Effector memory CD4-positive, alpha-beta T cell (primary cell): ENCODE measurements at places on chromosomes 5 and 9.

GRCh38 chr9:105557804-105558610, at the start of gene FKTN:
FKTN (plus strand) TSS chr9:105558131; CDS start chr9:105575033, 16,902 bp downstream.
- peak; percentile 66 for DNase-seq

DNA sequence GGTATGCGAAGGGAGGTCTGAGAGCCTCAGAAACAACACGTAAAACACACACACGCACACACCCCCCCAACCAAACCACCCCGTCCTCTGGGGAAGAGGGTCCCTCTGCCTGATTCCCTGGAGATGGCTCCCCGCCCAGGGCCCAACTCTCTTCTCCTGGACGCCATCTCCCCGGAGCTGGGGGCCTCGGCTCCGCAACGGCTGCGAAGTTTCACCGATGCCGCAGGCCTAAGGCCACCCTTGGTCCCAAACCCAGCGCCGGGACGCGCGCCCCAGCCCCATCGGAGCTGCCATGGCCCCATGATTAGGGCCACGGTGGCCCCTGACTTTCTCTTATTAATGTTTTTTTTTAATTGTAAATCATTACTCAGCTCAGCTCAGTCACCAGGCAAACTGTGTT, 181.4 kb upstream of the TBCA start:
- no peak for DNase-seq

- no peak for DNase-seq
These were observed 187.9 kb upstream of the ELL2 start for GRCh38 chr5:96149546-96149945.

GRCh38 chr9:98081477-98082219, 25.1 kb downstream of the NANS start:
- DNase-seq: no peak

DNA sequence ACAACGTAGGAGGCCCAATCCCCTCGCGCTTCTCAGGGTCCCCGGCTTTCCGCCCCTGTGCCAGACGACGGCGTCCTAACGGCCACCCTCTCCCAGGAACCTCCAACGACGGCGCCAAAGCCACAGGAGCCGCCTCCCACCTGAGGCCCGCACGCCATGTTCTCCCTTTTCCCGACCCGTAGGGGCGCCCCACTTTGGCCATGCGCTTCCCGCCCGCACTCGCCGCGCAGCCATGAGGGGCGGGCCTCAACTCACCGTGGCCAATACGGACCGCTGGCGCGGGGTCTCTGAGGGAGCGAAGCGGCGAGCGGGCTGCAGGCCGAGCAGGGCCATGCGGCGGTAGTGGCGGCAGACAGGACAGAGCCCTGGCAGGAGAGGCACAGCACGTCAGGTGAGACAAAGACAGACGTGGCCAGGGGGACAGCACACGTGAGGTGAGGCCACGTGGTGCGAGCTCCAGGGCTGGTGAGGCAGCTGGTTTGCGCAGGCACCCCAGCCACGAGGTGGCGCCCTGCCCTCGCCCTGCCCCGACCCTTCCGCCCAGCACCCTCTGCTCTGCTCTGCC, 1005.5 kb upstream of the PTPRD start:
- no peak for DNase-seq

- no peak for DNase-seq
These were observed 11.7 kb upstream of the EXOSC2 start for GRCh38 chr9:130681769-130682420.

- DNase-seq: no peak
These were observed 138.3 kb downstream of the PBX3 start for GRCh38 chr9:125885405-125886034.

- no peak for DNase-seq
These were observed 853 bp downstream of the DCP2 start for GRCh38 chr5:112977440-112977861.

- peak; percentile 25 for DNase-seq
These were observed 47.9 kb downstream of the NACC2 start for GRCh38 chr9:136047076-136047774.

- no peak for DNase-seq
These were observed 28.2 kb downstream of the HTR4 start for GRCh38 chr5:148626081-148626613.

- no peak for DNase-seq
These were observed 134.8 kb downstream of the FBXO4 start for GRCh38 chr5:42059778-42060464.

DNA sequence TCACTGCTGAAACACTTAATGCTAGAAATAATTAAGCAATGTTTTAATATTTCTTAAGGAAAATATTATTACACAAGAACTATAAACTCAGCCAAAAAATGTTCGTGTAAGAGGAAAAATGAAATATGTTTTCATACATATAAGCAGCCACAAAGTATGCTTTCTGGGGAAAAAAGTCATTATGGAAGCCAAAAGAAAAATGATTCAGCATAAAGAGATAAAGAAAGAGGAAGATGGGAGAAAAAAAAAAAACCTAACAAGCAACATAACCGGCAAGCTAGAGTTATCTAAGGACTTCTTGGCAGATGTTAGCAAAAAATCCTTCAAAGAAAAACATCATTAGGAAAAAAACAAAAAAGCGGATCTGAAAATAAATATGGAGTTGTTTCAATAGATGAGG, 179.1 kb downstream of the MUSK start:
- DNase-seq: no peak

DNA sequence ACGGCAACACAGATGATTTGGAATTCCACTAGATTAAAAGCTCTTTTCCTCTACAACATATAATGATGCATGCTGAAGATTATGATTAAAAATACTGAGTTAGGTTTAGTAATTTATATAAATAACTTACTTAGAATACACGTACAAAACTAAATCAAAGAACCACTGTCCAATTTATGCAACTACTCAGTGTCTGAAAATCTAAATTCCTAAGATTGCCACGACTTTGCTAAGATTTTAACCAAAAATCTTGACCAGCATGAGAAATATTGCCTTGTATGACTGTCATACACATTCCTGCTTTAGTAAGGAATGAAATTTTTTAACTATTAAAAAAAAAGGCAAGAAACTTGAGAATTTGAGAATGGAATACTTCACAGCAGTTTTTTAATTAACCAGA, 292.4 kb downstream of the ZNF608 start:
- no peak for DNase-seq

- DNase-seq: no peak
These were observed at the start of gene NME5 for GRCh38 chr5:138138949-138139780. NME5 (minus strand) TSS chr5:138139428; CDS start chr5:138138780, 648 bp downstream.

DNA sequence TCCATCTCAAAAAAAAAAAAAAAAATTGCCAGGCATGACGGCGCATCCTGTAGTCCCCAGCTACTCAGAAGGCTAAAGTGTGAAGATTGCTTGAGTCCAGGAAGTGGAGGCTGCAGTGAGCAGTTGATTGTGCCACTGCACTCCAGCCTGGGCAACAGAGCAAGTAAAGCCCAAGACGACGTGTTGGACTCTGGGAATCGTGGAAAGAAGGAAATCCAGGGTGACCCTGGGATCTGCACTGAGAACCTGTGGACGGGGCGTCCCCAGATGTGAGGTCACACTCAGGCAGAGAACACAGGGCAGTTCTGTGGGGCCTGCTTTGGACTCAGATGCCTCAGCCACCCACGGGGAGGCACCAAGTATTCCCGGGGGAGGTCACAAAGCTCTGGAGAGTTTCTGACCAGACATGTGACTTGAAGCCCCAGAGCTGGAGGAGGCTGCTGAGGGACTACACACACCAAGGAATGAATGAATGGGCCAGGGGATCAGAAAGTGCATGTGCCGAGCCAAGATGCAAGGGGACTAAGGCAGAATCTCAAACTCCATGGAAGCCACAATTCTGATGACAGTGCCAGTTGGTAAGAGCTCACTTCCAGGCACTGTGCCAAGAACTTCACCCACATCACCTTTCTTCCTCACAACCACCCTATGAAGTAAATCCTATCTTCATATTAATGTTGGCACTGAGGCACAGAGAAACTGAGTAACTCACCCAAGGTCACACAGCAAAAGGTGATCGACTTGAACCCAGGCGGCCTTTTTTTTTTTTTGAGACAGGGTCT, 12.9 kb downstream of the DYNC2I2 start:
- no peak for DNase-seq

- DNase-seq: no peak
These were observed 54.5 kb upstream of the GARNL3 start for GRCh38 chr9:127209948-127210640.

DNA sequence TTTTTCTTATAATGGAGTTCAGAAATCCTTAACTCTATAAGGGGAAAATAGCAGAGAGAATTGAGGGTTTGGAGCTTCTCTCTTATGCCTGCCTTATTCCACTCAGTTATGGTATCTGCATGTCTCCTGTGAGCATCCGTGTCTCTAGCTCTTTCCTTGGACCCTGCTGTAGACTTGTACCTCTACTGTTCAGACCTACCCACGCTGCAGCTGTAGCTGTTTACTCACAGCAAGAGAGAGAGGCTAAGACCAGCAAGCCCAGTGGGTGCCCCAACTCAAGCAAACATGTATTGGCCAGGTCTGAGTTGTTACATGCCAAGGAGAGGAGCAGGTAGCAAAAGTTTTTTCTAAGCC, 7.1 kb upstream of the PCSK1 start:
- no peak for DNase-seq
